GM20000 (cell line): ENCODE measurements at places on chromosomes 13 and 19.

GRCh38 chr13:19185086-19185864, 3.7 kb upstream of the TUBA3C start:
- DNase-seq = no peak

GRCh38 chr13:73599232-73600128, 534.7 kb downstream of the KLF12 start:
- DNase-seq = no peak

- DNase-seq = peak; percentile 73
Observed at GRCh38 chr19:7701654-7702457, at the start of gene FCER2. Gene FCER2, minus strand, starts transcription at chr19:7702131. Its CDS starts 2,371 bp downstream, at chr19:7699760.

DNA sequence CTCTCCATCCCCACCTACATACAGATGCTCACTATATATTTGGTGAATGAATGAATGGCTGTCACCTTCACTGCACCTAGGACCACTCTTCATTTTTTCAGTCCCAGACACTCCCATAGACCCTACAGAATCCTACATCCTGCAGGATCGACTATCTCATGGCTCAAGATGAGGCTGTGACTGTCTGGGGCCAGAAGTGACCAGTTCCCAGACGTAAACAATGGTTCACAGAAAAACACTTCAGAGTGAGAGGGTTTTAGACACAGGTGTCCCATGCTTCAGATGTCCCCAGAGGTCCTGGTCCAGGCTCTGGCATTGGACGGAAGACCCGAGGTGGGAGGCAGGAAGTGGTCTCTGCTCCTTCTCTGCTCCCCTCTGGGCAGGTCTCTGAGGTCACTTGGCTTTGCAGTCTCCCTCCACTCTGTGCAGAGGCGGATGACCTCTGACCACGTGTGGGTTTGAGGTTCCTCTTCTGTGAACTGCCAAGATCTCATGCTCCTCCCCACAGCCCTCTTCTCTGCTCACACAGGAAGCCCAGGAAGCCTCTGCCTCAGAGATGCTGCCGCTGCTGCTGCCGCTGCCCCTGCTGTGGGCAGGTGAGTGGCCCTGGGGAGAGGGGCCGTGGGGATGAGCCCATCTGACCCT, 24.9 kb downstream of the SIGLEC7 start:
- DNase-seq = peak; percentile 61

- no peak for DNase-seq
Observed at GRCh38 chr13:30792285-30793000, 57.1 kb downstream of the ALOX5AP start.

GRCh38 chr19:38699647-38700349, 44.5 kb downstream of the CAPN12 start:
- no peak for DNase-seq

GRCh38 chr13:74769333-74769732, 635.1 kb upstream of the KLF12 start:
- DNase-seq = no peak

GRCh38 chr13:49146950-49147355, 73.2 kb upstream of the MLNR start:
- DNase-seq = peak; percentile 6

DNA sequence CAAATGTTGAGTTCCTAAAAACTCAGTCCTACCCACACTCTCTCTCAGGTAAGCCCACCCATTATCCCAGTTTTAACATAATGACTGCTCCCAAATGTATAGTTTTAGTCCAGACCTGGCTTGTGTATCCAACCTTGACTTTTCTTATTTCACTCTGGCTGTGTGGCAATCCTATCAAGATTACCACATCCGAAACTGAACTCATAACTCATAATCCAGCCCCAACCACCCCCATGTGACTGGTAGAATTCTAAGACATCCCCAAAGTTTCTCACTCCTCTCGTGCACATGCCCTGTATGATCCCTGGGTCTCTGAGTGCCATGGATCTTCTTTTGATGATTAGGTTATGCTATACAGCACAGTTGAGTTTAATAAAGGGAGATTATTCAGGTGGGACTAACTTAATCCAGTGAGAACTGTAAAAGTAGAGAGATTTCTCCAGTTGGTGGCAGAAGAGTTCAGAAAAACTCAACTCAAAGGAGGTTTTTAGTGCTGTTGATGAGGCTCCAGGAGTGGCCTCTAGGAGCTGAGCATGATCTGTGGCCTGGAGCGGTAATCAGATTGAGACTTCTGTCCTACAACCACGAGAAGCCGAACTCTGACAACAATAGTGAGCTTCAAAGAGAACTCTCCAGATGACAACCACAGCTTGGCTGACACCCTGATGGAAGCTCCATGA, 413.4 kb downstream of the ZNF536 start:
- DNase-seq = no peak

DNA sequence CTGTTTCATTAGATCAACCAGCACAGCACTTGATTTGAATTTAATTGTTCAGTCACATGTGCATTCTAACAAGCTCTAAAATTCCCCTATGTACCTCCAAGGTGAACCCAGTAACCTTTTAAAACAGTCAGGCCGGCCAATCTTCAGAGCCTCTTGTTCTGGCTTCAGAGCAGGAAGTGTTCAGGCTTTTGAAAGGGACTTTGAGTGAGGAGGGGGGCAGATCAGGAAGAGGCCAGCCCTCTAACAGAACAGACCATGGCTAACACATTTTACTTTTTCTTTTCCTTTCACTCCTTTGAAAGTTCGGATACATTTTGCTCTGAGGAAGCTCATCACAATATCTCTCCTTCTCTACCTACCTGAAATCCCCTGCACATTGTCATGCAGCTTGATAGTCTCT, 390.3 kb downstream of the TBC1D4 start:
- DNase-seq = peak; percentile 2

GRCh38 chr19:49812452-49812996, 568 bp downstream of the FUZ start:
- no peak for DNase-seq

- DNase-seq = no peak
Observed at GRCh38 chr13:76023652-76024051, 387.5 kb downstream of the LMO7 start.

DNA sequence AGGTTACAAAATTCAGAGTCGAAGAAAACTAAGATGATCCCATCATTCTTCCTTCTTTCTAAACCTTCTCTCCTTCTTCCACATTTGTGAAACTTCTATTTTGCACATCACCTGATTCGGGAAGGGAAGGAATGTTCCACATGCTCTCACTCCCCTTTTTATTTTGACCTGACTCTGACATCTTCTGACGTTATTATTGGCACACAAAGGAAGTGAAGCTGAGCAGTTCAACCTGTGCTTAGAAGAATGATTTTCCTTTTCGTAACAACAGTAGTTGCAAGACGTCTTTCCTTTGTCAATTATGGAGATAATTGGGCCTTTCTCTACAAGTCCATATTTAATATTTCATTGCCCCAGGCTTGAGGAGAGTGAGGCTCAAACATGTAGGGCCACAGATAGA, 18.0 kb downstream of the FAM124A start:
- no peak for DNase-seq

- DNase-seq = peak; percentile 51
Observed at GRCh38 chr13:45700971-45701900, 884 bp upstream of the CBY2 start.

DNA sequence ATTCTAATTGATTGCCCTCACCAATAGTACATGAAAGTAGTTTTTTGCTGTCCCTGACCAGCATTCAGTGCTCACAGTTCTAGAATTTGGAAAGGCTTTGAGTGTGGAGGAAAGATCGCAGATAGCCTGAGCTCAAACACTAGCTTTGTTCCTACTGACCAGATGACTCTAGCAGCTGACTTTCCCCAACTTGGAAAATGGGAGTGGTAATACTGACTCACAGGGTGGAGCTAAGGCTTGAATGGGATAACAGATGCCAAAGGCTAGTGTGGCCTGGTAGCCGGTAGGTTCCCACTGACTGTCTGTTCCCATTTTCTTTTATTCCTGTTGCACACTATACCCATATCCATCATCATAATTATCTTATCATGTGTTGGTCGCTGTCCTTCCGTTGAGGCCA, 3.7 kb downstream of the ZSCAN22 start:
- DNase-seq = no peak

- DNase-seq = no peak
Observed at GRCh38 chr13:113195360-113195759, 13.1 kb downstream of the PCID2 start.

- no peak for DNase-seq
Observed at GRCh38 chr19:49094505-49095482, 9.5 kb downstream of the SNRNP70 start.

GRCh38 chr19:7646426-7646700, 9.5 kb downstream of the STXBP2 start:
- no peak for DNase-seq

GRCh38 chr13:109087916-109088623, 458.7 kb downstream of the MYO16 start:
- no peak for DNase-seq

DNA sequence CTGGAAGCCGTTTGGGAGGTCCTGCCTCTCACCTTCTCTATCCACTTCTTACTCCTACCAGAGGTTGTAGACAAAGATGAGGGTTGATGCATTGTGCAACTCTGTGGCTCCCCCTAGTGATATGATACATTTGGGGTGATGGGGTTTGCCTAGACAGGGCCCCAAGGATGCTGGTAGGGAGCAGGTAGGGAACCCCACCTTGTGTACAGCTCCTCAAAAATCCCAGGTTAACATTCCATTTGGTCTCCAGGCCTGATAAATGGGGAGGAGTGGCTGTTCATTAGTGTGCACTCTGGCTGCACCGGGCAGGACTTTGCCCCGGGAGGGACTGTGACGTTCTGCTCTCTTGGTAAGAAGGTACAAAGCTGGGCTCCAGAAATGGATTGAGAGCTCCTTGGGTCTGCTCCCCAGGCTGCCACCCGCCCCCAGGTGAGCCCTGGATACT, 19.2 kb downstream of the SIGLEC8 start:
- peak; percentile 59 for DNase-seq

DNA sequence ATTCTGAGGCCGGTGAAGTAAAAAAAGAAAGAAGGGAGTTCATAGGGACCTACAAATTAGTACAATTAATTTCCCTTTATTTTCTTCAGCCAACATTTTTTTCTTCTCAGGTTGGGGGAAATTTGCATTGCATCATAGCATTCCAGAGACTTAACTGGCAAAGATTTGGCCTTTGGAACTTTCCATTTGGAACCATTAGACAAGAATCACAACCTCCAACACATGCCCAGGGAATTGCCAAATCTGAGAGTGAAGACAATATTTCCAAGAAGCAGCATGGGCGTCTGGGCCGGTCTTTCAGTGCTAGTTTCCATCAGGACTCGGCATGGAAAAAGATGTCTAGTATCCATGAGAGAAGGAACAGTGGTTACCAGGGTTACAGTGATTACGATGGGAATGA, 6.4 kb upstream of the ERCC5 start:
- DNase-seq = no peak

GRCh38 chr13:43558326-43558725, 228.4 kb downstream of the ENOX1 start:
- no peak for DNase-seq

- no peak for DNase-seq
Observed at GRCh38 chr19:17530586-17530985, 19.1 kb downstream of the PGLS start.

- no peak for DNase-seq
Observed at GRCh38 chr19:9868983-9869617, 34.0 kb downstream of the PIN1 start.

- no peak for DNase-seq
Observed at GRCh38 chr13:73082895-73083294, 24.1 kb downstream of the KLF5 start.

DNA sequence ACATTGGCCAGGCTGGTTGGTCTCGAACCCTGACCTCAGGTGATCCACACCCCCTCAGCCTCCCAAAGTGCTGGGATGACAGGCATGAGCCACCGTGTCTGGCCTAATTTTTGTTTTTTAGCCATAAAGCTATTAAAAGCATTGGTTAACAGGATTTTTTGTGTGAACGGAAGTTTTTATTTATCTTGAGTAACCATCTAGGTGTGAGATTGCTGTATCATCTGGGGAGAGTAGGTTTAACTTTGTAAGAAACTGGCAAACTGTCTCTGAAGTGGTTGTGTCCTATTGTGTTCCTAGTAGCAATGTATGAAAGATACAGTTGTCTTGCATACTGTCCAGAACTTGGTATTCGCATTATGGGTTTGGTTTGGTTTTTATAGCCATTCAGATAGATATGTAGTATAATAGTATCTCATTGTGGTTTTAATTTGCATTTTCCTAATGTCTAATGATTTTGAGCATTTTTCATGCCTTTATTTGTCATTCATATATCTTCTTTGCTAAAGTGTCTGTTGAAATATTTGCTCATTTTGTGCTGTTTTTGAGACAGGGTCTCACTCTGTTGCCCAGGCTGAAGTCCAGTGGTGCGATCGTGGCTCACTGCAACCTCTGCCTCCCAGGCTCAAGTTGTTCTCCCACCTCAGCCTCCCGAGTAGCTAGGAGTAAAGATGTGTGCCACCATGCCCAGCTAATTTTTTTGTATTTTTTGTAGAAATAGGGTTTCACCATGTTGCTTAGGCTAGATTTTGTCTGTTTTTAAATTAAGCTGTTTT, 13.5 kb upstream of the PLEKHF1 start:
- no peak for DNase-seq

- DNase-seq = no peak
Observed at GRCh38 chr13:94093652-94094315, 385.7 kb downstream of the DCT start.

GRCh38 chr13:23856008-23856750, 33.0 kb downstream of the MIPEP start:
- no peak for DNase-seq

DNA sequence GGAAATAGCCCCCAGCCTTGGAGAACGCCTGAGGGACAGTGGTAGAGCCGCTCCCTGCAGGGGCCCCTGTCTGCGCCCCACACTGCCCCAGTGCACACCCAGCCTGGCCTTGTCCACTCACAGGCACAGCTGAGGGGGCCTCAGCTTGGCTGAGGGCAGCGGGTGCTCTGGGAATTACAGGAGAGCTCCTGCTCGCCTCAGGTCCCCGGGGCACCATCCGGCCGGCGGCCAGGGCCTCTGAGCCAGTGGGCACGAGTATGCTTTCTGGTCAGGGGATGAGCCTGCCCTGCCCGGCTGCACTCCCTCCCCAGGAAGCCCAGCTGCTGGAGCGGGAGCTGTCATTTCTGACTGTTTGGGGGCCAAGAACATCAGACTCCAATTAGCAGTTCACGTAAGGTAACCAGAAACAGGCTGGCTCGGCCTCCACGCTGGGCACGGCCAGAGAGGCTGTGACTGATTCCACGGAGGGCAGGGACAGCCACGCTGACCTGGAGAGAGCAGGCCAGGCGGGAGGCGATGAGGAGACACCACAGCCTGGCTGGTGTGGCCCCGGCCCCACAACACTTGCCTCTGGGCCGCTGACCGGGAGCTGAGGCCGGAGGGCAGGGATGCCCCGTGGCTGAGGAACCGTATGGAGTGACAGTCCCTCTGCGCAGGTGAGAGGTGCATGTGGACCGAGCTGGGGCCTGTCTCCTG, 15.4 kb downstream of the CEBPG start:
- no peak for DNase-seq

GRCh38 chr13:32142956-32143375, 111.4 kb downstream of the FRY start:
- DNase-seq = no peak

DNA sequence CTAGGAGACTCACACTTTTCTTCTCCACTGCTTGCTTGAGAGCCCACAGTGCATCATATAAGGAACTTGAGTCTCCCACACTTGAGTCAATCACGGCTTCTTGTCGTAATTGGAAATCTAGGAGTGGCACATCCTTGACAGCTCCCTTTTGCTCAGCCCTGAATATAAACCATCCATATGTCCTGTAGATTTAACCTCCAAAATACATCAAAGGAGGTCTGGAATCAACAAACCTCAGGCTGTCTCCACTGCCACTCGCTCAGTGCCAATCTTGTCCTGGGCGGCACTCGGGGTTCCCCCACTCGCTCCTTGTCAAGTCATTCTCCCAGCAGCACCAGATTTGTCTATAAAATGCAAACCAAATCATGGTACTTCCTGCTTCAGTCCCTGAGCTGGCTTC, 84.4 kb upstream of the UQCRFS1 start:
- no peak for DNase-seq
